ENCODE measurements at places on chromosomes 1 and 21. TPM values are rescaled to one million over a fixed set of nuclear protein-coding genes. Genes with fewer than 3 reads are reported as not detected.

DNA sequence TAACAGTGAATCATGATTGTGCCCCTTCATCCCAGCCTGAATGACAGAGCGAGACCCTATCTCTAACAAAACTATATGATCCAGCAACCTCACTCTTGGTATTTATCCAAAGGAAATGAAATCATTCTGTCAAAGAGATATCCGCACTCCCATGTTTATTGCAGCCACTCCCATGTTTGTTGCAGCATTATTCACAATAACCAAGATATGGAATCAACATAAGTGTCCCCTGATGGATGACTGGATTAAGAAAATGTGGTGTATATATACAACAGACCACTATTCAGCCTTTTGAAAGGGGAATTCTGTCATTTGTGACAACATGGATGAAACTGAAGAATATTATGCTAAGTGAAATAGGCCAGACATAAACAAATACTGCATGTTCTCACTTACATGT lies 44.4 kb downstream of the TRMT1L start:
- DNase-seq, result no peak

Gene ADGRL2
- 9.8 TPM for total RNA-seq

Gene CYP4A22
- total RNA-seq, result not detected

- no peak for DNase-seq
These were observed 111.4 kb upstream of the DEPDC1 start for GRCh38 chr1:68608289-68608688.

- DNase-seq, result no peak
These were observed 19.2 kb downstream of the WDTC1 start for GRCh38 chr1:27253596-27253995.

Gene PADI4
- not detected for total RNA-seq

DNA sequence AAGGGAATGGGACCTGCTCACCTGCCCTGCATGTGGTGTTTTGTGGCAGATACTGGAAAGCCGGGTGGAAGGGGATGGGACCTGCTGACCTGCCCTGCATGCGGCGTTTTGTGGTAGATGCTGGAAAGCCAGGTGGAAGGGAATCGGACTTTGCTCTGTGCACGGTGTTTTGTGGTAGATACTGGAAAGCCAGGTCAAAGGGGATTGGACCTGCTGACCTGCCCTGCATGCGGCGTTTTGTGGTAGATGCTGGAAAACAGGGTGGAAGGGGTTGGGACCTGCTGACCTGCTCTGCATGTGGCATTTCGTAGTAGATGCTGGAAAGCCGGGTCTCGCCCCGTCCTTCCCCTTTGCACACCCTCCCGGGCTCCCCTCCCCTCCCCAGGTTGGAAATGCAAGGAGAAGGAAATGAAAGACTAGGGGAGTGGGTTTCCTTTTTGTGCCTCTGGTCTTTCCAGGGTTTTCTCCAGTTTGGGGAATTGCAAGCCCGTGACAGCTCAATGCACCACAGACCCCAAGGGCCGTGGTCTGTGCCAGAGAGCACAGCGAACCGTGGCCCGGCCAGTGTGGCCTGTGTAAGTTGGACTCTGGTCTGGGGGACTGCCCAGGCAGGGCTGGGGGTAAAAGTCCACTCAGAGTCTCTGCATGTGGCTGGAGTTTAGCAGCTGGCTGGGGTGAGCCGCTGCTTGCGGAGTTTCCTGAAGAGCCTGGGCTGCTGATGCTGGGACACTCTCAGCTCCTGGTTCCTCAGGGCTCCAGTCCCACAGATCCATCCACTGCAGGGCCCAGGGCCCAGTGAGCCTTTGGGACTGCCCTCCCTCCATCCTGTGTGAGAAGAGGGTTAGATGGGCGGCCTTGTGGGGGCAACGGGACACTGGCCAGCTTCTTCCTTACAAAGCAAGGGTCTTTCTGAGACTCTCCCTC lies 105.5 kb downstream of the CRYAA start:
- no peak for DNase-seq

Gene TRIM17
- 0.68 TPM for total RNA-seq

DNA sequence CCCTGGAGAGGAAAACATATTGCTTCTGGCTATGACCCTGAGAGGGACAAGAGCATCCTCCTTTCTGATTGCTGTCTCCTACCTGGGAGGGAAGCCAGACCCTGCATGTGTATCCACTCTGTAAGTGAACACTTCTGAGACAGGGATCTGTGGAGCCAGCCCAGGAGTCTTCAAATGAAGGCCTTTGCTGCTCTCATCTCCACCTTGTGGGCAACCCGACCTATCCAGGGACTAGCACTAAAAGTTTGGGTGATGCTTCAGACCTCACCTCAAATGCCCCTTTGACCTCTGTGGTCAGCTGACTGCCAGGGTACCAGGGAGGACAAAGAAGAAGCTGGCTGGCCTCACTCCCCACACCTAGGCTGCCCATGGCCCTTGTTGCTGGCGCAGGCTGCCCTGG lies 64.7 kb downstream of the KCND3 start:
- DNase-seq, result no peak

Gene REN
- not detected for total RNA-seq

GRCh38 chr1:177287994-177288393 lies 117.2 kb downstream of the BRINP2 start:
- no peak for DNase-seq

All from foreskin keratinocyte (primary cell).